ENCODE measurements at places on chromosomes 1 and 21.

GRCh38 chr1:44911026-44911425 is 68.0 kb upstream of the PTCH2 start:
- no peak for DNase-seq

GRCh38 chr21:46131838-46132651 is 23.3 kb downstream of the FTCD start:
- DNase-seq = no peak

DNA sequence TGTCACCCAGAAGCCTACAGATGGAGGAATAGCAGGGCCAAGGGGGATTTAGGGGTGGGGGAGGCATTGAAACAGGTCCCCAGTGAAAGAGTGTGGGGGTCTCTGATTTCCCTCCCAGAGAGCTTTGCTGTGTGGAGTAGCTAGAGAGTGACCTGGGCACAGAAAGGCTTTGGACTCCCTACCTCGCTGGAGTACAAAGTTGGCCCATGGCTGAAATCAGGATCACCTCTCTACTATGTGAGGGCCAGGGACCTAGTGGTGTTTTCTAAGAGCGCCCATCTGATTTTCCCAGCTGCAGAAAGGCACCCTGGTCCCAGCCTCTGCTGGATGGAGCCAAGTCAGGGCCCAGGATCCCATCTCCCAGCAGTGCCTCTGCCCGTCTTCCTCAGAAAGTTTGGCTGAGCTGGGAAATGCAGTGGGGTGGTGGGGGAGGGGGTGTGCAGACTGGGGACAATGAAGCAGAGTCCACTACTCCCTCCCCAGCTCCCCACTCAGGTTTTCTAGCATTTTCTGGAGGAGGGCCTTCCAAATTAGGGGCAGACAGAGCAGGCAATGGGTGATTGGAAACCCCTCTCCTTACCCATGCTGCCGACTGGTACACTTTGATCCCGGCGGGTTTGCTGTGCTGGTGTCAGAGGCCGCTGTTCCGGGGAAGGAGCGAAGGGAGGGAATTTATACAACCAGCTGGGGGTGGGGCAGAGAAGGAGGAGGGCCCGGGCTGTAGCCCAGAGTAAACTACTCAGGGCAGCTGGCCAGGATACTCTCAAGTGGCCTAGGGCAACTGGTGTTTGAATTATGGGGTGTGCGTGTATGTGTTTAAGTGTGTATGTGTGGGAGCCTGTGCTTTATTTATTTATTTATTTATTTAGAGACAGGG is at the start of gene SELENBP1:
SELENBP1 (minus strand) TSS at position 648 of the 877 bp plus-strand sequence; CDS start at position 584, 64 bp downstream.
- DNase-seq = no peak

DNA sequence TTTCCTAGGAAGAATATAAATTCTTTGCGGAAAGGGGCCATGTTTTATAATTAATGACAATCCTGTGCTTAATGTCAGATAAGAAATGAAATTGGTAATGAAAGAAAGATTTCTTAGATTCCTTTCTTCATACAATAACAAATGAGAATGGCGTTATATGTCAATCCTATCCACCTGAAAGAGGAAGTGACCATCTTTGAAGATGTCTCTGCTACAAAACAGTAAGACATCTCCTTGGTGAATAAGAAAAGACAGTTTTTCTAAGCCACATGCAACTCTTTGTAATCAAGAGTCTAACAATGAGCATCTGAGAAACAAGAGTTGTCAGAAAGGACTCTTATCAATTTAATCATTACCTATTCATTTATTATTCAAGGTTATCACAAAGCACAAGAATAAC is 286.0 kb downstream of the VAV3 start:
- no peak for DNase-seq

DNA sequence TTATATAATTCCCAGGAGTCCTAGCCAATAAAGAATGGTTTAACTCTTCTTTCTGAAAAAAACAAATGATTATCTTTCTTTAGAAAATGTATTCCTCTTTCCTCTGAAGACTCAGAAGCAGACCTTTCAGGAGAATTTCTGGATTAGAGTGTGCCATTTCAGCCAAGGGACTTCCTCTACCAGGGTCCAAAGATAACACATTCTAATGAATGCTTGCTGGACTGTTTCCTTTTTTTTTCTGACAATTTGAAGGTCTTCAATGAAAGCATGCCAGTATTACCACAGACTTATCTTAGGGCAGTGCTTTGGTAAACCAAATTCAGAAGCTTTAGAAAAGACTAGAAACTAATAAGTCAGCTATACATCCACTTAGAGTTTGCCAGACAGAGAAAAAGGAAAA is 80.5 kb downstream of the RERE start:
- no peak for DNase-seq

- no peak for DNase-seq
Measured at GRCh38 chr1:203127666-203128430, at the start of gene ADORA1. Gene ADORA1 (plus strand): TSS chr1:203127726. CDS start chr1:203128842, 1,116 bp downstream.

DNA sequence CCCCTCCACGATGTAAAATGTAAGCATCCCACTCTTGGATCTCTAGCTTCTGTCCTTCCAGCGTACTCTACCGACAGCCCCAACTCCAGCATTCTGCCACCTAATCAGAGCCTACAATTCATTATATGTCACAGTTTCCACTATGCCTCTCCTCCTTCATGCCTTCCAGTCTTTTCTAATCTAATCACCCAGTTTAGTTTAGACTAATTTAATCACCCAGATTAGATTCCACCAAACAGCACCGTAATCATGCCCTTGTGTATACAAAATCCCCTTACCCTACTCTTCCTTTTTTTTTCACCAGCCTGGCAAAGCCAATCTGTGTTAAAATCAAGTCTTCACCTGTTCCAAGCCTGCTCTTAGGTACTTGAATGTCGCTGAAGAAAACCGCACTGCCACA is 49.8 kb upstream of the KANK4 start:
- no peak for DNase-seq

- no peak for DNase-seq
Measured at GRCh38 chr1:237139732-237140131, 97.7 kb downstream of the RYR2 start.

- peak; percentile 91 for DNase-seq
Measured at GRCh38 chr1:154973344-154974101, 958 bp upstream of the CKS1B start.

GRCh38 chr21:25638660-25639550 is at the start of gene JAM2:
Gene JAM2 (plus strand): TSS chr21:25639258. CDS start chr21:25639822, 564 bp downstream.
- peak; percentile 47 for DNase-seq

DNA sequence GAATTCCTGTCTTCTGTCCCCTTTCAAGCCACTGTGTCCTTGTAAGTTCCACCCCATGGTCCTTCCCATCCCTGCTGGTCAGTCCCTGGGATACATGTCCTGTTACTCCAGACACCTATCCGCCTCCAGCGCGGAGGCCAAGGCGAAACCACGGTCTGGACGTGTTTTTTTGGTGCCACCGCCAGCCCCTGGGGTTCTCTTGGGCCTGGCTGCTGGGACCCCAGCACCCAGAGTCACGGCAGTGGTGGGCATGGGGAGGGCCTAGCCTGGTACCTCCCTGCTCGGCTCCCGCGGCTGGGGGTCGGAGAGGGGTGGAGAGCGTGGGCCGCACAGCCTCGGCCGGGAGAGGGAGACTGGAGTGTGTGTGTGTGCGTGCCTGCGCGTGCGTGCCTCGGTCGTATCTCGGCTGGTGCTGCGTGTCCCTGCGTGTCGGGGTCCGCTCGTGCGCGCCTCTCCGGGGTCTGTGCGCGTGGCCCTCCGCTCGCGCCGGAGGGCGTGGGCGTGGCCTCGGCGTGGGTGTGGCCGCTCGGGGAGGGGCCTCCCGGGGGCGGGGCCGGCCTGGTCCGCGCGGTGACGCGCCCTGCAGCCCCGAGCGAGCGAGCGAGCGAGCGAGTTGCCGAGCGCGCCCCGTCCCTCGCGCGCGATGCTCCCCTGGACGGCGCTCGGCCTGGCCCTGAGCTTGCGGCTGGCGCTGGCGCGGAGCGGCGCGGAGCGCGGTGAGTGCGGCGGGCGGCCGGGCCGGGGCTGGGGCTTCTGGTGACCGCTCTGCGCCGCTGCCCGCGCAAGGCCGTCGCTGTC is at the start of gene VWA1:
VWA1 (plus strand) TSS at position 585 of the 798 bp plus-strand sequence; CDS start at position 644, 59 bp downstream.
- no peak for DNase-seq

GRCh38 chr1:181192316-181192715 is 103.8 kb downstream of the IER5 start:
- no peak for DNase-seq

- DNase-seq = no peak
Measured at GRCh38 chr21:35222021-35222420, 172.9 kb upstream of the RUNX1 start.

DNA sequence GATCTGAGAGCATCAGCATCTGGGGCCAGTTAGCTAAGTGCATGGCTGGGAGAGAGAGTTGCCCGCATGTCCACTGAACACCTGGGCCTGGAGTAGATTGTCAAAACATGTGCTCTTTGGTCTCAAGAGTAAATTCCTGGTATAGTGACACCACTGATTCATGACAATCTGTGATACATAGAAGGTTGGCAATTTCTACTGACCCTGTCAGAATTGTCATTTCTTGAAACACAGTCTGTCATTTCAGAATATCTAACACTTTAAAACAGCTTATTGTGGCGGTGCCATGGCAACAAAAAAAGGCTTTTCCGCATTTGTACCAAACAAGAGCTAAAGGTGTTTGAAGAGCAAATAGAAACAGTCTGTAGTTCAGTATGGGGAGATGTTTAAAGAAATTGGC is 186.4 kb upstream of the FAM78B start:
- DNase-seq = no peak

GRCh38 chr1:33477451-33477850 is 5.0 kb downstream of the ZSCAN20 start:
- no peak for DNase-seq

- DNase-seq = no peak
Measured at GRCh38 chr1:205343431-205344065, 13.2 kb downstream of the KLHDC8A start.

GRCh38 chr1:226939438-226940028 is 561 bp upstream of the COQ8A start:
- no peak for DNase-seq

- no peak for DNase-seq
Measured at GRCh38 chr1:76285578-76286135, 211.1 kb downstream of the ST6GALNAC3 start.

DNA sequence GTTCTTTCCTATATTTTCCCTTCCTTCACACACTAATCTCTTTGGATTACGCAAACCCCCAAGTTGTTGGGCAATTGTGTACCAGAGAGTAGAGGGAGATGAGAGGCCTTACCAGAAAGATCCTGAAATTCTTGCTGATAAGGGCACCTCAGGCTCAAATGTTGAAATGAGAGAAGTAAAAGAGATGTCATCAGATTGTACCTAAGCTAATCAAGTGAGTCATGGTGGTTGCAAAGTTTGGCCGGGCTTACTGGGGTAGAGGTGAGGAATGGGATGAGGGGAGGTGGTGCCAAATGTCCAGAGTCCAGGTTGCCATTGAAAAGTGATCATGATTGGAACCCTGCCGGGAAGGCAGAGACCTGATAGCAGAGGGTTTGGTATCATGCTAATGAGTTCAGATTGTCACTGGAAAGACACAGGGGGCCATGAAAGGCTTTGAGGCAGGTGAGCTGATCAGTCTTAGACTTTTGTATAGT is 43.1 kb downstream of the OPTC start:
- no peak for DNase-seq

DNA sequence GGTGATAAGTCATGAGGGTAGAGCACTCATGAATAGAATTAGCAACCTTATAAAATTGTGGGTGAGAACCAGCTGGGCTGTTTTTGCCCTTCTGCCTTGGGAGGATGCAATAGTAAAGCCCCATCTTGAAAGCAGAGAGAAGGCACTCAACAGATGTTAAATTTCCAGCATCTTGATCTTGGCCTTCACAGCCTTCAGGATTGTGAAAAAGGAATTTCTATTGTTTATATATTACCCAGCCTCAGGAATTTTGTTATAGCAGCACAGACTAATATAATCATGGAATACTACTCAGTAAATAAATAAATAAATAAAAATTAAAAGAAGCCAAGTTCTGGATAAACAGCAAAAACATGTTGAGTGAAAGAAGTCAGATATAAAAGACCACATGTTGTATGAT is 175.2 kb downstream of the KCNT2 start:
- no peak for DNase-seq

DNA sequence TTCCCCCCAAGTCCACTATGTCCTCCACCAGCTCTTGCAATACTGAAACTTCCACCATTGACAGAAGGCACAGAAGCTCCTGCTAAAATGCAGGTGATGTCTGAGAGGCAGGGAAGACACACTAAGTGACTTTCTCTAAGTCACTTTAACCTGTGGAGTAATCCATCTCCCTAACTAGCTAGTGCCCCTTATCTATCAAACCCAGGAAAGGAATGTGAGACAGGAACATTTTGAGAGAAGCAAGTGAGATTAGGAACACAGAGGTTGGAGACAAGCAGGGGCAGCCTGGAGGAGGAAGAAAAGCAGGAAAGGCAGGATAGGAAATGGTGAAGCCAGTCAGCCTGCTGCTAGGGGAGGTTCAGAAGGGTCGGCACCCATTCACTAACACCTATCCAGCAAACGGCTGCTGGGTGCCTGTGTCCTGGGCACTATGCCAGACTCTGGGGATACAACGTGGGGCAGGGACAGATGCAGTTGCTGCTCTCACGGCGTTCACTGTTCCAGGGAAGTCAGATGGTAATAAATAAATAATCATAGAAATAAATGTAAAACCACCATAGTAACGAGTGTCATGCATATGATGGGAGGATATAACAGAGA is 7.0 kb downstream of the GPA33 start:
- DNase-seq = no peak

DNA sequence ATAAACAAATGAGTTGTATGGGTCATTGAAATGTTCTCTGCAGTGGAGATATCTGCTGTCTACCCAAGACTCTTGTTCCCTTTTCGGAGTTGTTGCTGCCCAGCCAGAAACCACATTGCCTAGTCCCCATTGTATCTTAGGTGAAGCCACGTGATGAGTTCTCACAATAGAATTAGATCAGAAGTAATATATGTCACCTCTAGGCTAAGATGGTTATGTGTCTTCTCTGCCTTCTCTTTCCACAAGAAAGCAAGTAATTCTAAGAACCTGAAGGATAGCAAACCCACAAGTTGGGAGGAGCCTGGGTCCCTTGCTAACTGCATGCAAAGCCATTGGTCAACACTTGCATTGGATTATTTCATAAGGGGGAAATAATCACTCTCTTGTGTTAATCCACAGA is 76.6 kb downstream of the ADCY10 start:
- DNase-seq = no peak

DNA sequence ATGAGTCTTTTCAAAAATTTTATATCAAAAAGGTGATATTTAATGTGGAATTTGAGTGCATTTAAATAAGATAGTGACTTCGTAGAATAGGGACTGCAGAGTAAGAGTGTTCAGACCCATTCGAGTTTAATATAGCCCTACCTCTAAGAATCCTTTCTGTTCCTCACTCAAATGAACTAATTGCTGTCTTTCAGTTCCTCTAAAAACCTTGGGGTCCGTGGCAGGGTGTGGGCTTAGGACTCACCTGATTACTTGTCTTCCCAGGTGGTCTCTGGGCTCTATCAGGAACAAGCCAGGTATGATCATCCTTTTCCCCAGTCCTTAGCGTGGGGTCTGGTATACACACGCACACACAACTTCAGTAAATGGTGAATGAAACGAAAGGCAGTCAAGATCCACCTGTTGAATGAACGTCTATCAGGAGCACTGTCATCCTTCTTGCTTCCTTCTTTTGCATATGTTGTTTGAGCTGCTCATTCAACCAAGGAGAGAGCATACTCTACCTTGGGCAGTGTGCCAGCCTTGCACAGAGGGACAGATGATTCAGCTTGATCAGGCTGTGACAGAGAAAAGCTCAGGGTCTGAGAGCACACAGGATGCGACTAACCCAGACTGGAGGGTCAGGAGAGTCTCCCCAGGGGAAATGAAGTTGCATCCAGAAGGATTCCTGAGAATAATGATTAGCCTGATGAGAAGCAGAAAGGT is 1.2 kb upstream of the RNF11 start:
- peak; percentile 77 for DNase-seq

Data from stimulated activated naive B cell treated with anti-CD40 and anti-IgM and Interleukin-4, amounts not matched to agents 10 μg/mL and 1 μg/mL and 100 μg/mL, for 72 hours (primary cell).